ENCODE measurements at places on chromosomes 5 and 9.

- no peak for DNase-seq
Observed at GRCh38 chr5:155047818-155048217, 34.3 kb downstream of the KIF4B start.

DNA sequence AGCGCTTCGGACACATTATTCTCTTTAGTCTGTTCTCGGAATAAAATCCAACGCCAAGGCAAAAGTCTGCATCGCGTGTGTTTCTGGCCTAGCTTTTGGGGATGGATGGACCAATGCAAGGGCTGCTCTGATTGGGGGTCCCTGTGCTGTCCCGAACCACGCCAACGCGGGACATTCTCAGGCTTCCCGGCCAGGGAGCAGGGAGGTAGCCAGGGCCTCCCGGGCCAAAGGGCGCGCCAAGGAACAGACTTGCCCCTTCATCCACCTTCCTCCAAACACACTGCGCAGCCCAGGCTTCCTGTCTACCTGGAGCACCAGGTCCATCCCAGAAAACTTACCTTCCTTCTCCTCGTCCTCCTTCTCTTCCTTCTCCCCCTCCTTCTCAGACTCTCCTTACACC, 113.0 kb upstream of the SELENOP start:
- no peak for DNase-seq

DNA sequence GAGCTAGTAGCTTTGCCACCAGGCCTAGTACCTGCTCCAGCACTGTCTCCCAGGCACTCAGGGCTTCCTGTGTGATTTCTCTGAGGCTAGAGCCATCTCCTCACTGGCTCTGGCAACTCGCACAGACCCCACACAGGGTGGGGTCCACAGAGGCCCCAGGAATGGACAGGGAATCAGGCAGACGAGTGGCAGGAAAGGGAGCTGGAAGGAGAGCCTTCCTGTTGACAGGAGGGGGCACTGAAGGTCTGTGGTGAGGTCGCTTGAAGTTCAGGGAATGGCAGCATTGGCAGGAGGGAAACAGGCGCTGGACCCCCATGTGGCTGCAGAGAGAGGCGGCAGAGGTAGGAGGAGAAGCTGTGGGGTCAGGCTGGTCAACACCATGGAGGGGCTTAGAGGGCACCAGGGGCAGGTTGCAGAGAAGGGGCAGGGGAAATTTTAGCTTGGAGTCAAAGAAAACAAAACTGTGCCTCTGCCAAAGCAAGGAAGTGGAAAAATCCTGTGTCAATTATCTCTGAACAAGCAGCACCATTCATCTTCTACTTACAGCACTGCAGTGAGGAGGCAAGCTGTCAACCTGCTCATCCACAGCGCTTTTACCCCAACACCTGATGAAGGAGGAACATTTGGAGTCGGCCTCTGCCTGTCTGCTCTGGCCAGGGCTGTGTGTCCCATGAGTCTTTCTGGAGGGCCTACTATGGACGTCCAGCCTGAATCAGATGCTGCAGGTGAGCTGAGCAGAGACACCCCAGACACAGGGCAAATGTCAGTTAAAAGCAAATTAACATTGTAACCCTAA, 270.2 kb downstream of the FSTL4 start:
- no peak for DNase-seq

- no peak for DNase-seq
Observed at GRCh38 chr5:2205596-2206226, 323.0 kb upstream of the IRX4 start.

- no peak for DNase-seq
Observed at GRCh38 chr9:107316795-107317661, 33.9 kb downstream of the RAD23B start.

DNA sequence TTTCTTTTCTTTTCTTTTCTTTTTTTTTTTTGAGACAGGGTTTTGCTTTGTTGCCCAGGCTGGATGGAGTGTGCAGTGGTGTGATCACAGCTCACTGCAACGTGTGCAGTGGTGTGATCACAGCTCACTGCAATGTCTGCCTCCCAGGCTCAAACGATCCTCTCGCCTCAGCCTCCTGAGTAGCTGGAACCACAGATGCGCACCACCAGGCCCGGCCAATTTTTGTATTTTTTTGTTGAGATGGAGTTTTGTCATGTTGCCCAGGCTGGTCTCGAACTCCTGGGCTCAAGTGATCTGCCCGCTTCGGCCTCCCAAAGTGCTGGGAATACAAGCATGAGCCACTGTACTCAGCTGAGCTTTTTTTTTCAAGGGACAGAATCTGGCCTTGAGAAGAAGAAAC, 36.8 kb upstream of the TJP2 start:
- DNase-seq = no peak

- no peak for DNase-seq
Observed at GRCh38 chr9:18766989-18767550, 265.9 kb downstream of the SAXO1 start.

DNA sequence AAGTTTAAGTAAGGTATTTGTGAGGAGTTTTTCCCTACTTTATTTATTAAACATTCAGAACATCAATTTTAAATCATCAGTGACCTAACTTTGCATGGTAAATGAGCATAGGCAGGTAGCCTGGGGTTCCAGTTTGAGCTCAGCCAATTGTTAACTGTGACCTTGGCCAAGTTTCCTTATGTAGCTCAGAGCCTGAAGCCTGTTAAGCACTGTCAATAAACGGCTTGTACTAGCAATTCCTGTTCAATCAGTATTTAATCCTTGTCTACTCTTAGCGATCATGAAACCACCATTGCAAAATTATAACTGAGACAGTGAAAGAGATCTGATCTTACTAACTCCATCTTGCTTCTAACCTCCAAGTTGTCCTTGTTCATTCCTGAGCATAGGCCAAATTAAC, 4.7 kb upstream of the SOWAHA start:
- DNase-seq = no peak

GRCh38 chr5:138273834-138274188, 610 bp downstream of the GFRA3 start:
- DNase-seq = no peak

DNA sequence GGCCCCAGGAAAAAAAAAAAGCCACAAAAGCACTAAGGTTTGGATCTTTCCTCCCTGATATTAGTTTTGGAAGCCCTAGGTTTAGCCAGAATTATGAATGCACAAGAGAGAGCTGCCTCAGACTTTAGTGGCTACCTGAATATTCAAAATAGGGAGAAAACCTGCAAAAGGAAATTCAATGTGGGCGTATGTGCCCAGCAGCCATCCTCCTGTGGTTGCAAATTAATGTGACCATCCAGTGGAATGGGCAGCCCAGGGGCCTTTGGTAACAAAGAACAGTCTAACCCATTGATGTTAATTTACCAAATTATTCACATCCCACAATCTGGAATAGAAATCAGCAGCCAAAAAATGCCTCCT, 298.4 kb downstream of the CWC27 start:
- no peak for DNase-seq

DNA sequence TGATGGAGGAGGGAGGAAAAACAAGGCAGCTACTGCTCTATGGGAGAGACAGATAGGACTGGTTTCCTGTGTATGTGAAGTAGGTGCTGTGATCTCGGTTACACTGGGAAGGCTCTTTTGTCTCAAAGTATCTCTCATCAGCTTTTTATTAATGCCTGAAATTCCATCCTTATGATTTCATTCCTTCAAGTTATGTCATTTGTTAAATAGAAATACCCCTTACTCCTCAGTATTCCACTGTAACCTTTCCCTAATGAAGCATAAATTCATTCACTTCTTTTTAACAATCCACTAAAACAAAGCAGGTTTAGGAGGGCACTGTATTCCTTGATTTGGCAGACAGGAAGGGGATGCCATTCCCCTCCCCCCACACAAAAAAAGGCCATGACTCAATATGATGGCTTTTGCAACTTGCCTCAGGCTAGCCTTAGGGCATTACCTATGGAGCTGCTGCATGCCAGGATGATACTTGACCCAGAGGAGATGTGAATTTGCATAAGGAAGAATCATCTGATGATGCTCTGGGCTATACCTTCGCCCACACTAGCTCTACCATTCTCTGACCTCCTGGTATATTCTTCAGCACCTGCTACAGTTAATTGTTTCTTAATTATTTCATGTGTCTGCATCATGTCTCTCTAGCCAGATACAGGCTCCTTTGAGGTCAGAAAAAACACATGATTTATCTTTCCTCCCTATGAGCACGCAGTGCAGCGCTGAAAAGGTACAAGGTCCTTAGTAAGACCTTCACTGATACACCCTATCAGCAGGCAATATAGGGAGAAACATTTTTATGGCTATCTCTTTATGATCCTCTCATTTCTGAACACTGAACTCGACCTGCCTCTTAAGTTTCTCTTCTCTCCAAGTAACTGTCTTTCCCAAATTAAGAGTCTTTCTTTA, 26.3 kb downstream of the NR3C1 start:
- DNase-seq = no peak

DNA sequence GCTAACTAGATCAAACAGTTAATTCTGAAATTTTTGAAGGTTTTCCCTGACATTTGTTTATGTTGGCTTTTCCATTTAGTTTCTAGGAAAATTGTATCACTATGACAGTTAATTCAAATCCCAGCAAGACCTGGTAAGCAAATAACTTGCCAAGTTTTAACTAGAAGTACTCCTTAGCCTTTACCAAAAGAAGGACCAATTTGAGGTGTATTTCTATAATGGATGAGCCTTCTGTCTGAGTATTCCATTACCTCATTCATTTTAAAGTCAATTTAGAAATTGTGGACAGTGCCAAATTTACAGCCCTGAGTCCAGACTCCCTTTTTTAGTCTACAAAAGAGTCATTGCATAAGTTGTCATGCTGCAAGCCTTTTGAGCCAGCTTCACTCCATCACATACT, 687.6 kb downstream of the CETN3 start:
- DNase-seq = no peak

GRCh38 chr9:3768712-3769457, 243.1 kb upstream of the RFX3 start:
- DNase-seq = no peak

DNA sequence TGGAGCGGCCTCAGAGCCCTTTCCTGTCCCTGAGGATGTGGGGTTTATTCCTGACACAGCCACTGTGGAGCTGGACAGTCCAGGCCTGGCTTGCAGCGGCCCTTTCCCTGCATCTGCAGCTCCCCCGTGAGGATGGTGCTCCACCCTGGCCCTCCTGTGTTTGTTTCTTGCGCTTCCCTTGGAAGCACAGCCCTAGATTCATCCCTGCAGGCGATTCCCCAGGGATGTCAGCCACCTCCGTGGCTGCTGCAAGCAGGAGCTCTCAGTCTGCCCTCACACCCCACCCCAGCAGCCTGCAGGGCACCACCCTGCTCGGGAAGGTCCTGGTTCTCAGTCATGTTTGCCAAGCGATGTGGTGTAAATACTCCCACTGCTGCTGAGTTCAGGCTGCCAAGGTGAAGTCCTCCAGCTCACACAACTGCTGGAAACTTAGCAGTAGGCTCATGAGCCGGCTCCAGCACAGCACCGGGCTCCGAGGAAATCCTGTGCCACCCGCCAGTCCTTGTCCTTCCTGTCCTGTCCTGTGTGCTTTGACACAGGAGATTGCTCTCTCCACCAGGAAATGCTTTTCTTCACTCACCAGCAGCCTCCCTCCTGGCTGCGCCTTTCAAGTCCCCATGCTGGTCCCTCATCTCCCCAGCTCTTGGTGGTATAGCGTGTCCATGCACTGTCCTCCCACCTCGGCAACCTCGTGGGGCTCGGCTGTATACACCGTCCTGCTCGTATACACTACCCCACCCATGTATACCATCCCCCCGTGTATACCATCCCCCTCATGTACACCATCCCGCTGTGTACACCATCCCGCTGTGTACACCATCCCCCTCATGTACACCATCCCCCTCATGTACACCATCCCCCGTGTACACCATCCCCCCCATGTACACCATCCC, 16.2 kb downstream of the ROPN1L start:
- no peak for DNase-seq

DNA sequence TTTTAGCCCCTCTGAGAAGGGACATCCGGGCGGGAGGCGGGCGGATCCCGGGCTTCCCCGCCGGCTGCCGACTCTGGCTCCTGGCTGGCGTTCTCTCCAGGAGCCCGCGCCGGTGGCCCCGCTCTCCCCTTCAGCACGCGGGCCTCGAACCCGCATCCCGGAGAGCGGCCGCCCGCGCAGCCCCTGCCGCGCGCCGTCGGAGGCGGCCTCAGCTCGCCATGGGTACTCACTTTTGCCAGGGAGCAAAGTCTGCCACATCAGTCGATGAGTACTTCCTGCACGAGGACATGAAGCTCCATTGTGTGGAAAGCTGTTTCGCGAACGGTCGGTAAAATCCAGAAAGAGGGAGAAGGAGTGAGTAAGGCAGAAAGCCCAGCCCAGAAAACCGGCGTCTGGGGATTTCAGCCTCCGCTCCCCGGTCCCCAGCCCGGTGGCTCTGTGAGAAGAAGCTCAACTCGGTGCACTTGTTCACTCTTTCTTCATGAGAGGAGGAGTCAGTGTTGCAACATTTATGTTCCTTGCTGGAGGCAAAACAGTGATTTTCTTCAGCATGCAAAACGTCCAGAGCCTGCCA, at the start of gene PRLR:
PRLR (minus strand) TSS at position 450 of the 574 bp plus-strand sequence. CDS start 140,867 bp downstream, outside the sequence.
- DNase-seq = no peak

GRCh38 chr9:76876098-76876497, 29.8 kb downstream of the PRUNE2 start:
- no peak for DNase-seq

- DNase-seq = no peak
Observed at GRCh38 chr9:100099722-100100042, 639 bp downstream of the INVS start.

DNA sequence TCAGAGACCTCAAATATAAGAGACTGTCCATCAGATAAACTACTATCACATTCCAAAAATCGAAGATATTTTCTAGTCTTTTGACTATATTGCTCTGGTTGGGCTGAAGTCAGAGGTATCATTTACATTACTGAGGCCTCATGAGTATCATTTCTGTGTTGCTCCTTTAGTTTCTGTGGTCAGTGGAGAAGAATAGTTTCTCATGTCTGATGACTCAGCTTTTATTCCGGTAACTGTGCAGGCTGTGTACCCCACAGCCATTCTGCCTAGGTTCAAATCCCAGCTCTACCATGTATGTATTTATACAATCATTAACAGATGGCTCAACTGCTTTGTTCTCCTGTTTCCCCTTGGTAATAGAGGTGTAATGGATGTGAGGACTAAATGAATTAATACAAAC, 179.3 kb downstream of the ALDH1A1 start:
- no peak for DNase-seq

GRCh38 chr5:97388794-97389193, 205.7 kb upstream of the RIOK2 start:
- DNase-seq = no peak

GRCh38 chr9:2489838-2490314, 131.7 kb upstream of the VLDLR start:
- DNase-seq = no peak

DNA sequence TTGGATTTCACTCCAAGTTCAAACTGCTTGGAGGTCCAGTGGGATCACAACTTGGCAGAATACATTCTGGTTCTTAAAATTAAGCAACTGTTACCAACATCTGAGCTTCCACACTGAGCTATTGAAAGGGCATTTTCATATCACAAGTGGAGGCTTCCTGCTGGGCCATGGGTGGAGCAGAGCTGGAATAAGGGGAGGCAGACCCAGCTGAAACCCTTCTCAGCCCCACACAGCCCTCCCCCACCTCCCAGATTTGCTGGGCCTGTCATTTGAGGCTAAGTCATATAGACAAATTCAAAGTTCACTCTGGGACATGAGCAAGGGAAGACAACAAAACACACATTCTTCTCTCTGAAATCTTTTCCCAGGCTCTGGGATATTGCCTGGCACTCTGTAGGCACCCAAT, 79.9 kb downstream of the ACTL7B start:
- DNase-seq = no peak

Data from CD8-positive, alpha-beta memory T cell (primary cell).